ENCODE measurements at places on chromosomes 13 and 19.

- no peak for DNase-seq
These were observed 507 bp downstream of the ALG5 start for GRCh38 chr13:36998624-36999041.

DNA sequence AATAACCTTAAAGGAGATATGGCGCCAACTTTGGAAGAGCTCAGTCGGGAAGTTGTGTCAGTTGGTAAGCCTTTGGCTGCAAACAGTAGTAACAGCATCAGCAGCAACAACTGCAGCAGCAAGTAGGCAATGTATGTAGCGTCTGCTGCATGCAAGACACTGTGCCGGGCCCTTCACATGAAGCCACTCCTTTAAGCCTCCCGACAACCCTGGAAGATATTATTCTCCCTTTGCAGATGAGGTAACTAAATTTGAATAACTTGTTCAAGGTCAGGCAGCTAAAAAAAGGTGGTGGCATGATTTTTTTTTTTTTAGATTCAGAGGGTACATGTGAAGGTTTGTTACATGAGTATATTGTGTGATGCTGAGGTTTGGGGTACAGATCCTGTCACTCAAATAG lies 19.7 kb downstream of the SIPA1L3 start:
- DNase-seq = no peak

DNA sequence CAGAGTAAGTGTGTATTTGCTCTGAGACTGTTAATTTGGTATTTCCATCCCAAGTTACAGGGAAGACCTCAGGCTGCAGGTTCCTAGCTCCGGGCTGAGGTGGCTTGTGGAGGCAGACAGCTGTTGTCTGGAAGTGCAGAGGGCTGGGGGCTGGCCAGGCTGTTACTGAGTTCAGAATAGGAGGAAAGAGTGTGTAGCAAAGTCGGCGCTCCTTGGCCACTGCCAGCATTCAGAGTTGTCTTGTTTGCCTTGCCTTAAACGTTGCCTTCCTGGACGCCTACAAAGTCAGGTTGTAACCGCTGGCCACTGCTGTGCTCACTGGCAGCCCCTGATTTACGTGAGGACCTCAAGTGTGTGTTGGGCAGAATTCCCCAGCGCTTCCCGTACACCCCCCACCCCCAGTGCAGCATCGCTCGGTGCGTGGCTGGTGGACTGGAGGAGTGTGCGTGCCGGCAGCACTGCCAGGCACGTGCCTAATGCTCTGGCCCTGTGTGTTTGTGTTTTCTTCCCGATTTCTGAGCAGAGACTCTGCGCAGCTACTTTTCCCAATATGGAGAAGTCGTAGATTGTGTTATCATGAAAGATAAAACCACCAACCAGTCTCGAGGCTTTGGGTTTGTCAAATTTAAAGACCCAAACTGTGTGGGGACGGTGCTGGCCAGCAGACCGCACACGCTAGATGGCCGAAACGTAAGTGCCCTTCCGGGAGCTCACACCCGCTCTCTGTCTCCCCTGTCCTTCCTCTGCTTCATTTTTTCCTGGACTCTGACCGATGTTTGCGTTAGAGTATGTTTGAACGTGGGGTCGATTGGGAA lies 10.5 kb downstream of the DAZAP1 start:
- no peak for DNase-seq

- no peak for DNase-seq
These were observed 3.6 kb downstream of the UQCR11 start for GRCh38 chr19:1601613-1602064.

DNA sequence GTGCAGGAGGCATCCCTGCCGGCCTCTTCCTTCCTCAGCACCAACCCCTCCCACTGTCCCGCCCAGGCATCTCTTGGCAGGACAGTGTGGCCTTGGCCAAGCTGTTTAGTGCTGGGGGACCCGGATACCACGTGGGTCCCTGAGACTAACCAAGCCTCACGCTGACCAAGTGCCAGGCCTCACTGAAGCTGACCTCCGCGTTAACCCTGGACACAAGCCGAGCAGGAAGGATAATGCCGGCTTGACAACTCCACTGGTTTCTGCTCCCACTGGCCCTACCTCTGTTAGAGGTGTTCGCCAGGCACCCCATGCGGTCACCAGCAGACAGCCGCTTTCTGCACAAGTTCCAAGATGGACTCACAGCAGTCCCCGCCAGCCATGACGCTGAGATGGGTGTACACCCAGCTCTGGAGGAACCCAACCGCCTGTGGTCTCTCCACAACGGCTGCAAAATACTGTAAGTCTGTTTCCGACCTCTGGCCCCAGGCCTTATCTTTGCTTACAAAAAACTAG lies 12.4 kb downstream of the GRTP1 start:
- DNase-seq = no peak

GRCh38 chr19:33751436-33751770 lies 45.3 kb upstream of the KCTD15 start:
- no peak for DNase-seq

- no peak for DNase-seq
These were observed 10.7 kb upstream of the SPACA4 start for GRCh38 chr19:48595833-48596232.

- no peak for DNase-seq
These were observed 732 bp downstream of the SELENOV start for GRCh38 chr19:39515551-39516191.

DNA sequence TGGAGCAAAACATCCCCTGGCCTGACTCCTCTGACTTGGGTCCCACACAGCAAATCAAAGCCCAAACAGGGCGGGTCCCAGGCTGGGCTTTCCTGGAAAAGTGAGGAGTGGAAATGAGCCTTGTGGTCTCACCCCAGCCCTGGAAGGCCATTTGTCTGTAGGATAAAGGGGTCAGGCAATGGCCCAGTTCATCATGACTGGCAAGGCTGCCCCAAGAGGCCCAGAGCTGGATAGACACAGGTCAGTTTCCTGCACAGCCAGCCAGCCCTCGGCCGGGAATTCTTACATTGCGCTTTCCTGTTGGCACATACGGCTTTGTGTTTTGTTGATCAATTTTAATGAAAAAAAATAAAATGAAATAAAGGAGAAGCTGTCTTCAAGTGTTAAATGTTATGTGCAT lies 174.3 kb downstream of the TSHZ3 start:
- no peak for DNase-seq

GRCh38 chr13:100443998-100444328 lies 144.6 kb downstream of the GGACT start:
- DNase-seq = no peak

- DNase-seq = no peak
These were observed 16.1 kb downstream of the PCDH8 start for GRCh38 chr13:52832313-52832712.

DNA sequence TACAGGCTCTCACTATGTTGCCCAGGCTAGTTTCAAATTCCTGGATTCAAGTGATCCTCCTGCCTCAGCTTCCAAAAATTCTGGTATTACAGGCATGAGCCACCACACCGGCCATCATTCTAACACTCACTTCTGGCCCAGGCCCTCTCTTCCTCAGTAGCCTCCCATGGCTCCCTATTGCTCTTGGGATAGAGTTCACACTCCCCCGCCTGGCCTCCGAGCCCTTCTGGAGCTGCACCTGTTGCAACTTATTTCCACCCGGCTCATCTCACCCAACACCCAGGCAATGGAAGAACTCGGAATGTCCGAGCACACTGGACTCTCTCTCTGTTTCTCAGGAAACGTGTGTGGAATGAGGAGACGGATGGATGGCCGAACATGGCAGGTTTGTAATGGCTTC lies 9.0 kb upstream of the SBK3 start:
- DNase-seq = no peak

- DNase-seq = no peak
These were observed 3.0 kb upstream of the IGFL1 start for GRCh38 chr19:46226438-46226973.

DNA sequence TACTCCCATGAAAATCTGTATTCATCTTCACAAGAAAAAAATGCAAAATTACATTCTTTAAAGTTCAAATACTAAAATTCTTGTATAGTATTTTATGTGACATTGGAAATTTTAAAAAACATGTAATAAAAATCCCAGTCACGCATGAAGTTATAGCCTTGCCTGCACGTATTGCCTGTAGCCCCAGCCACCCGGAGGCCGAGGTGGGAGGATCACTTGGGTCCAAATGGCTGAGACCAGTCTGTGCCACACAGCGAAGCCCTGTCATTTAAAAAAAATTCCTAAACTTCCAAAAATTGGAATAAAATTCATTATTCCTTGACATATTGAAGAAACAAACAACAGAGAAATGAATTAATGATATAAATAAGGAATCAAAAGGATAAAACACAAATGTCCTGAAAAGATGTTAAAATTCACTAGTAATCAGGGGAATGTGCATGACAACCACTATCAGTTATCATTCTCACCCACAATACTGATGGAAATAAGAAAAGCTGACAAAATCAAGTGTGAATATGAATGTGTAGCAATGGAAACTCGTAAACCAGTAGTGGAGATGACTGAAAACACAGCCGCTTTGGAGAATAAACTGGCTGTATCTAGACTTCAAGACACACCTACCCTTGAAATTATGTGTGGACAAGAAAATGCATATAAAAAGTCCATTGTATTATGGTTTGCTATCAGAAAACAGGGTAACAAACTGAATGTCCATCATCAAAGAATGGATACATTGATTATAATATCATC lies 7.5 kb downstream of the CARD8 start:
- peak; percentile 56 for DNase-seq

GRCh38 chr19:5017235-5017634 lies 48.3 kb downstream of the KDM4B start:
- DNase-seq = no peak

GRCh38 chr19:38736036-38736412 lies 8.2 kb downstream of the CAPN12 start:
- peak; percentile 29 for DNase-seq

GRCh38 chr13:109274188-109274821 lies 512.1 kb downstream of the IRS2 start:
- no peak for DNase-seq

DNA sequence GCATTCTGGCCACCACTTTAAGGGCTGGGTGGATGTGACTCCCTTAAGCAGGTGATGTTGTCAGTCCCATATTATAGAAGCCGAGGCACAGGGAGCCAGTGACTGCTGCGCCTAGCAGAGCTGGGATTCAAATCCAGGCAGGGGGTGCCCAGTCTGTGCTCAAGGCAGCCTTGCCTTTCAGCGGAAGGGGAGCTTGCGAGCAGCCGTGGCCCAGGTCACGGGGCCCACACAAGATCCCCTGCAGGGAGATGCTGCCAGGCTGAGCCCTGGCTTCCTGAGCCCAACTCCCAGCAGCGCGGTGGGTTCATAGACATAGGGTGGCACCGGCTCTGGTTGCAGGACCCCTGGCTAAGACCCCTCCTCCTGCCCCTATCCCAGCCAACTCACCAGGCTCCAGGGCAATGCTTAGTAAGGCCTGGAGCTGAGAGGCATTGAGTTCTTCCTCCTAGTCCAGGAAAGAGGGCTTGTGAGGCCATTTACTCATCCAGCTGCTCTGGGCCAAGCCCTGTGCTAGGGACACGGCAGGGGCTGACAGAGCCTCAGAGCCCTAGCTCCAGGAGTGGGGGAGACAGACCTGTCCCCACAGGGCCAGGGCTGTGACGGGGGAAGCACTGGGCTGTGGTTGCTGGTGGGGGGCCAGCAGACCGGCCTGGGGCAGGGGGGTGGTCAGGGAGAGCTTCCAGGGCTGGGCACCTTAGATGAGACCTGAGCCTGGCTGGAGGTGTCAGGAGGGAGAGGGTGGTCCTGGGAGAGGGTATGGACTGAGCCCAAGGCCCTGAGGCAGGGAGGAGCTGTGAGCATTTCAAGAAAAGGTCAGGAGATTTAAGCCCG lies 9.6 kb downstream of the CAPN12 start:
- DNase-seq = no peak

Data from activated CD4-positive, alpha-beta T cell treated with anti-CD3 and anti-CD28 coated beads, Interleukin-2, amount 50 U/mL, for 16 hours (primary cell).